ENCODE measurements at places on chromosomes 6 and 20.
A peak's percentile ranks its signal among the peaks of the same experiment; 100 is the strongest.

- peak; percentile 71 for DNase-seq
Observed at GRCh38 chr6:2988426-2989331, 11.0 kb upstream of the NQO2 start.

GRCh38 chr20:20966171-20966570 is 140.0 kb downstream of the LINC00237 start:
- no peak for DNase-seq

- peak; percentile 85 for DNase-seq
Observed at GRCh38 chr6:154733183-154733625, at the start of gene SCAF8. Gene SCAF8 (plus strand): TSS chr6:154733416. CDS start chr6:154733901, 485 bp downstream.

DNA sequence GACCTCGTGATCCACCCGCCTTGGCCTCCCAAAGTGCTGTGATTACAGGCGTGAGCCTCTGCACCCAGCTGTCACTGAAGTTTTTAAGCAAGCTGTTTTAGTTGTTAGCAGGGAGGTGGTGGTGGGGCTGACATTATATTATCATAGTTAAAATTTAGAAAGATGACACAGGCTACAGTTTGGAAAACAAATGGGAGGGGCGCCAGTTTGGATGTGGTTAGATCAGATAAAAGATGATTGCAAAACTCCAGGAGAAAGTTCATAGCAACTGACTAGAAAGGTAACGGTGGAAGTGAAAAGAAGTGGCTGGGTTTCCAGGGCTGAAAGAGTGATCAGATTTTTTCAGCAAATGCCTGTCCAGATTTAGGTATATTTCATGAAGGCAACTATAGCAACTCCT is 311.9 kb upstream of the CITED2 start:
- DNase-seq = no peak

- DNase-seq = no peak
Observed at GRCh38 chr6:109472132-109472995, 10.7 kb downstream of the ZBTB24 start.

DNA sequence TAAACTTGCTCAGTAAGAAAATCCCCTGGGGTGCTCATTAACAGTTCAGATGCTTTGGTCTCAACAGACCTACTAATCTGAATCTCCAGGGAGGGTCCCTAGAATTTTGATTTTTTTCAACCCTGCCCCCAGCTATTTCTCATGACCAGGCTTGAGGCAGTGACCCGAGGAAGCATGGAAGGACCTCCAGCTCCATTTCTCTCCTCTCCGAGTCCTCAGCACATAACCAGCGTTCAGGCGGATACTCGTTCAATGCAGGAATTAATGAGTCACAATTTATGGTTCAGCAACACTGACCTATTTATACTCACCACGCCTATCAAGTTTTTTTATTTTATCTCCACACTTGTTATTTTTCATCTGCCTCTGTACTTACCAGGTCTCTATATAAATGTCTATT is 369.2 kb upstream of the CDH4 start:
- DNase-seq = no peak

GRCh38 chr6:5723841-5724691 is 282.7 kb downstream of the NRN1 start:
- no peak for DNase-seq

DNA sequence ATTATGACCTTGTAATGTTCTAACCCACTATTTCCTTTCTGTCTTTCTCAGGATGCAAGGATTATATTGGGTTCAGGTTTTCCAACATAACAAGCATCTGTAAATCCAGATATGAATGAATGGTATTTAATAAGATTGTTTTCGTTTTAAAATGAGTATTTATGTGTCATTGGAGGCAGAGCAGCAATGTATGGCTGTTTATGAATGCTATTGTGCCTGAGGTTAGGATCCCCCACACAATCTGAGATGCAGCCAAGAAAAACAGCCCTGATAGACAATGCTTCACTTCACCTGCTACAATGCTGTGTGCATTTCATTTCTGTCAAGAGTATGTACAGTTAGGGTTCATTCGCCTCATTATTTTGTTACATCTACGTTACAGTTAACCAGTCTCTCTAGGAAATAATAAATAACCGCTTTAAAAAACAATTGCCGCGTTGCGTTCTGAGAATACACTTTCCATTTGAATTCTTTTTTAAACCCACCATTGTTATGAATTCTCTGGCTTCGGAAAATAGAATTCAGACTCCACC is 19.6 kb downstream of the TFAP2A start:
- no peak for DNase-seq

- DNase-seq = no peak
Observed at GRCh38 chr20:14445310-14445709, 107.9 kb upstream of the FLRT3 start.

- DNase-seq = no peak
Observed at GRCh38 chr6:129753422-129753821, 43.4 kb upstream of the ARHGAP18 start.

GRCh38 chr6:129475477-129476247 is 234.3 kb downstream of the ARHGAP18 start:
- no peak for DNase-seq

DNA sequence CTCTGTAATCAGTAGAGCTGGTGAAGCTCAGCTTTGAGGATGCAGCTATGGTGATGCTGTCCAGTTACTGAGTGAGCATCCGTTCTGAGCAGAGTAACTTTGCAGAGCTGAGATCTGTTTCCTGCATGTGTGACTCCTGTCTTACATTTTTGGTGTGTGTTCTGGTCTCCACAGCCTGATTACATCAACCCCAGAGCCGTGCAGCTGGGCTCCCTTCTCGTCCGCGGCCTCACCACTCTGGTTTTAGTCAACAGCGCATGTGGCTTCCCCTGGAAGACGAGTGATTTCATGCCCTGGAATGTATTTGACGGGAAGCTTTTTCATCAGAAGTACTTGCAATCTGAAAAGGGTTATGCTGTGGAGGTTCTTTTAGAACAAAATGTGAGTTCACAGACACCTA is 81.6 kb downstream of the FAM120B start:
- DNase-seq = no peak

DNA sequence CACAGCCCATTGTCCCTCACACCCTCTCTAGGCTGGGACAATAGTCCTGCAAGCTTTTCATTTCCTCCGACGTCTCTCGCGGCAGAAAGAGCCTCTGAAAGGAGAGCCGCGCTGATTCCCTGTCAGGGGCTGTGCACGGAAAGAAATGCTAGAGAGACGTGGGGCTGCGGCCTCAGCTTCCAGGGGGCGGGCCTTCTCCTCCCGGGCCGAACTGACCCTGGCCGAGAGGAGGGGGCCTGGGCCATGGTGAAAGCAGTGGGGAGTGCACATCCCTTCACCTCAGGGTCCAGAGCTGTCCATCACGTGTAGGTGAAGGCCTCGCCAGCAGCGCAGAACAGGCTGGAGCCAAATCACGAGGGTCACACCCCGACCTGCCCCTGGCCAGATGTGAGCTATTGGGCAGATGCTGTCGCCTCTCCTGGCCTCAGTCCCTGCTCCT is 220.4 kb downstream of the TAF4 start:
- no peak for DNase-seq

DNA sequence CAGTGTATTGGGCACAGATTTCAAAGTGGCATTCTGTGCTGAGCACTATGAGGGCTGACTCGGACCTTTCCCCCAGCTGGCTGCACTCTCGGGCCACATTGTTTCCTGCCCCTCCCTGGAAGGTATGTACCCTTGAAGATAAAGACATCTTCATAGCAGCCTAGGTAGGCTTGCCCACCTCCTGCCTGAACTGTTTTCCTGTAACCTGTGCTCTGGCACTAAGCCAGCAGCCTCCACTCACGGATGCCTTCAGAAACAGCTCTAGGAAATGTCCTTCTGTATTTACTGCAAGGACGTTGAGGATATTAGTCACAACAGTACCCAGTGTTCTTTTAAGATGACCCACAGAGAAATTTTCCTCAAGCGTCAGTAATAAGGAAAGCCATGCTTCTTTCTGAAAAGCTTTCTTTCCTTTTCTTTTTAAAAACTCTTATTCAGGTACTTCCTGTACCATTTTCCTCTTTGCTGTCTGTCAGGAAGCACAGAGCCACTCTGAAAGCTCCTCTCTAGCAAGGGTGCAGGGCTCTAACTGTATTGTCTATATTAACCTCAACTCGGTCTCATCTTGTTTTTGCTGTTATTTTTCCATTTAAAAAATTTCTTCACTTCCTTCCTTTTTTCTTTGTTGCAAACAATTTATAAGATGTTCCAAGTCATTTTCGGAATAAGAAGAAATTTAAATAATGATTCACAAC is 43.5 kb downstream of the TTI1 start:
- no peak for DNase-seq

DNA sequence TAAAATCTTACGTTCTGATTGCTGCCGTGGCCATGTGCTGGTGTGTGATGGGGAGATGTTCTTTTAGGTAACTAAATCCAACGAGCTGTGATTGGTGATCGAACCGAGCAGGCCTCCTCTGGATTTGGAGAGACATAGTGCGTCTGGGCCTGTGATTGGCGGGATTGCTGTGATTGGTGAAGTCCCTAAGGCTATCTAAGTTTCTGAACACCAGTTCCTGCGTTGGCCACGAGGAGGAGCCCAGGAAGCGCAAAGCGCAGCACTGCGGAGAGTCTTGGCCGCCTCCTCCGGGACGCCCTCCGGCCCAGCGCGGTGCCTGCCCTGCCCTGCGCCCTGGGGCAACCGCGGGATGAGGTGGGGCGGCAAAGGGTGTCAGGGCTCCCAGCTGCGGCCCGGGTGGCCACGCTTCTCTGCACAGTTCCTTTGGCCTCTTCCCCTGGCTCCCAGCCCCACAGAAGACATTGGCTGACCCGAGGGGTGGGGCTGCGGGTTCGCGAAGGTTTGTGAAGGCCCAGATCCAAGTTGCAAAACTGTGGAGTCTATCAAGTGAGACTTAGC is 33.0 kb downstream of the HNF4A start:
- DNase-seq = peak; percentile 62

GRCh38 chr6:137536104-137536773 is 42.0 kb upstream of the OLIG3 start:
- DNase-seq = no peak

- DNase-seq = no peak
Observed at GRCh38 chr20:35341366-35342028, 49.3 kb upstream of the FAM83C start.

GRCh38 chr6:118325220-118325860 is 222.8 kb upstream of the PLN start:
- DNase-seq = no peak

DNA sequence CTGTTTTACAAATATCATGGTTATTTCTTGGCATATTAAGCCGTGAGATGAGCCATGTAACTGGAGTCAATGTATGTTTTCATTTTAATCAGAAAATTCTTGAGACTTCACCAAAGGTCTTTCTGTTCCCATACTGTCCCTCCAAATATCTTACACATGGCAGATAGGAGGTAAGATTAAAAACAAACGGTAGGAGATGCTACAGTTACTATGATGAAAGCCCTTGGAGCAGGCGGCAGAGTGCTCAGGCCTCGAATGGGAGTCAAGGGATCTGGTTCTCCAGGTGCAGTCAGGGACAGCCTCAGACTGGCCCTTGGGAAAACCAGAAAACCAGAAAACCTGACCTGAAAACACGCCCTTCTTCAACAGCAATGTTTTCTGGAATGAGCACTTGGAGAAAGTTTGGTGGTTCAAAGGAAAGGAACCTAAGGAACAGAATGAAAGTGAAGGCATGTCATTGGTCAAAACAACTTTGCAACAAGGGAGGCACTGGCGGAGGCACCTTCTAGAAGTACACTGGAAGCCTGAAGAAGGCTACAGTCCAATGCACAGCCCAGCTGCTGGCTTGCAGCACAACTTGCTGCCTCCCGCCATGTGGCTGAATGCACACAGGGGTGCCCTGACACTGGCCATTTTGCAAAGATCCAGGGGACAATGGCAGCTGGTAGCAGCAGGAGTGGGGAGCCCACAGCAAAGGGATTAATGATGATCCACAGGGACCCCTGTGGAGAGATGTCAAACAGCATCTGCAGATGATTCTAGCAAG is 17.4 kb upstream of the FOXO3 start:
- no peak for DNase-seq

GRCh38 chr20:25082498-25082873 is 545 bp upstream of the VSX1 start:
- DNase-seq = no peak

DNA sequence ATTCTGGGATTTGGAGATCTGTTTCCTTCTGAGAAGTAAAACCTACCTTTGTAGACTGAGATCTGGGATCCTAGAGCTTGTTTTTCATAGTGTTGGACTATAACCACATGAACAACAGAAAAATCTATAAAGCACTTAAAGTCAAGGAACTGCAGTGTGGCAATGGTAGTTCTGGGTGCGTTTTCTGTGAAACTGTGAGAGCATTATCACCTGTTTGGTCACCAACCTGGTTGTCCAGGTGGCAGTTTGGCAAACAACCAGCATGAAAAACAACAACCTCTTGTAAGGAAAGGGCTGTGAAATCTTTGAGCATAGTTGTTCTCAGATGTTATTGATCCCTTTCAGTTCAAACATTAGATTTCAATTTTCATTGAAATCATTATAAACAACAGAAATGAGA is 215.8 kb upstream of the CITED2 start:
- DNase-seq = no peak

GRCh38 chr6:9938801-9939200 is 476.1 kb downstream of the TFAP2A start:
- DNase-seq = no peak

DNA sequence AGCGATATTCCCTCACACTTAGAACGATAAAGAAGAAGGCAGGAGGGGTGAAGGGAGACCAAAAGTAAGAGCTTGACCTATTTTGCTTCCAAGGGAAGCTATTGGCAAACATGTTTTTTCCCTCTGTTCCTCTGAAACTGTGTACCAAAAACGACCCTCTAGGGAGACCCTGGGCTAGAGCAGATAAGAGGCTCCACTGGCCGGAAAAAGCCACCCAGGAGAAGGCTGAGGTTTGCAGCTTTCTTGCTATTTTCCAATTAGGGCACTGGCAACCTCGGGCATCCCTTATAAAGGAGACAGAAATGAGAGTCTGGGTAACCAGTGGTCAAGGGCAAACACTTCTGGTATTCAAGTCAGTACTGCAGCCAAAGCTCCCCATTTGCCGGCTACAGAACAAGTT is 168.0 kb downstream of the KIF16B start:
- DNase-seq = no peak

DNA sequence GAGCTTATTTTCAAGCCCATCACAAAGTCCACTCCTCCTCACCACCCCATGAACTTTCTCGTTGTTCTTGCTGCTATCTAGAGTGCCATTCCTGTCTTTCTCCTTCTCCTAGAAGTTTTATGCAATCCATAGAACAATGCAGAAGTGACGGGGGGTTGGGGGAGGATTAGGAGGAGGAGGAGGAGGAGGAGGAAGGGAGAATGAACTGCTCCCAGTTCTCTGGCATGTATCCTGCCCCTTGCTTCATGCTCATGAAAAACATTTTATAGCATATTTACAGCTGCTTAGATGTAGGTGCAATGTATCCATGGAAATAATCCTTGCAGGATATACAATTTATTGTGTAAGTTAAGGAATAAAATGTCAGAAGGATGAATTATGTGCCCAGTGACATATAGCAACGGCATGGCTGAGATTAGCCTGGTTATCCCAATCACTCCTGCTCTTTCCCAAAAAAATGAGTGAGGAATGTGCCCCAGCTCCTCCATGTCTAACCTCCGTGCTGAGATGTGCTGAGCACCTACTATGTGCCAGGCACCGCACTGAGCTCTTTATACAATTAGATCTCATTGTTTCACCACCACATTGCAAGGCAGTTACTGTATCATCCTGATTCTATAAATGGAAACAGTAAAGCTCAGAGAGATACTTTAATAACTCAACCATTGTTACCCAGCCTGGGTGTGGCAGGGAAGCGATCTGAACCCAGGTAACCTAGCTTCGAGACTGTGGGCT is 41.6 kb upstream of the TFAP2C start:
- no peak for DNase-seq

Data from activated CD4-positive, alpha-beta T cell treated with anti-CD3 and anti-CD28 coated beads for 4 hours (primary cell).